ACHN (cell line): ENCODE measurements at places on chromosomes 7 and 10.

GRCh38 chr7:83306502-83306901, 143.8 kb upstream of the PCLO start:
- no peak for DNase-seq

- DNase-seq: peak; percentile 66
Measured at GRCh38 chr10:79266543-79267312, 80.5 kb upstream of the PPIF start.

DNA sequence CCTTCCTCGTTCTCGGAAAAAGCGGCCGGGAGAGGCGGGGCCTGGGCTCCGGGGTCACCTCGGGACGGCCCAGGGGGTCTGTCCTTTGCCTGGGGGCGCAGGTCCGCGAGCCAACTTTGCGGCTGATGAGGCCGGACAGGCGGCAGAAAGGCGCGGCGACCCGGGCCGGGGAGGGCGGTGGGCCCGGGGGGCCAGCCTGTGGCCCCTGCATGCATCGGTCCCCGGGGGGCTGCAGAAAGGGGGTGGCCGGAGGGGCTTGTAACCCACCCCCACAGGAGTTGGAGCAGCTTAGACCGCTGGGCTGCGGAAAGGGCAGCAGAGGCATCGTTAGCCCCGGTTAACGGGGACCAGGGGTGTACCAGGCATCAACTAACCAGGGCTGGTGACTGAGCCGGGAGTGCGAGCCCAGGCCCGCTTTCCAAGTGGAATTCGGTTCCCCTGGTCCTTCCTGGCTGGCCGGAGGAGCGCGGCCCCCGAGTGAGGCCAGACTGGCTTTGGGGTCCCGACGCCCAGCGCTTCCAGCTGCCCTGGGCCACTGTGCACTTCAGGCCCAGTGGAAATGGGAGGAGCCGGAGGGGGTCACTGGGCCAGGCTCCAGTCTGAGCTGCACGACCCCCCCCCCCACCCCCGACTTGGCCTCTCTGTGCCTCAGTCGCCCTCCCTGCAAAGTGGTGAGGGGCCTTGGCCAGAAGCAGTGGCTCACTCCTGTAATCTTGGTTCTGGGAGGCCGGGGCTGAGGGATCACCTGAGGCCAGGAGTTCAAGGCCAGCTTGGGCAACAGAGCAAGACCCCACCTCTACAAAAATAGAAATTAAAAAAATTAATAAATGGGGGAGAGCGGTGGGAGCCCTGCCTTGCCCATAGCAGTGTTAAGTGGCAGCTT, 919 bp downstream of the SLC29A4 start:
- peak; percentile 32 for DNase-seq

DNA sequence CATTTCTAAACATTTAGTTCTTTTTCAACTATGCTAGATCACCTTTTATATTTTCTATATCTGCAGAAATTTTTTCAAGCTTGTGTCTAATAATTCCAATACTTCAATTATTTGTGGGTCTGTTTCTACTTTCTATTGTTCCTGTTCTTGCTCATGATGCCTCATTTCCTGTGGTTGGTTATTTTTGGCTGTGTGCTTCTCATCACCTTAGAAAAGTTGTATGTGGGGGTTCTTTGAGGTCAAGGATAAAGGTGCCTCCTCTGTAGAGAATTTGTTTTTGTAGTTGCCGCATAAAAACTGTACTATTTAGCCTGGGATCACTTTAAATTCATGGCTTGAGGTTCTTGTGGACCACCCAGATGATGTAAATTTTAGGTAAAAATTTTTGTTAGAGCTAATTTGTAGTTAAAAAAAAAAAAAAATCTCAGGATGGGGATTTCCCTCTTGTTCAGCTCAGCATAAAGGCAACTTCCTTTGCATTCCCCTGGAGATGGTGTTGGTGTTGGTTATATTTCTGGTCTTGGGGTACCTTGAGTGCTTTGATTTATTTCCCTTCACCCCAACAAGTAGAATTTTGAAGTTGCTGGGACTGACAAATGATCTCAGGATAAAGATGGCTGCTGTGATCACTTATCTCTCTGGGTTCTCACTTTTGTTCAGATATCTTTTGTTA, 27.0 kb upstream of the JAZF1 start:
- no peak for DNase-seq

DNA sequence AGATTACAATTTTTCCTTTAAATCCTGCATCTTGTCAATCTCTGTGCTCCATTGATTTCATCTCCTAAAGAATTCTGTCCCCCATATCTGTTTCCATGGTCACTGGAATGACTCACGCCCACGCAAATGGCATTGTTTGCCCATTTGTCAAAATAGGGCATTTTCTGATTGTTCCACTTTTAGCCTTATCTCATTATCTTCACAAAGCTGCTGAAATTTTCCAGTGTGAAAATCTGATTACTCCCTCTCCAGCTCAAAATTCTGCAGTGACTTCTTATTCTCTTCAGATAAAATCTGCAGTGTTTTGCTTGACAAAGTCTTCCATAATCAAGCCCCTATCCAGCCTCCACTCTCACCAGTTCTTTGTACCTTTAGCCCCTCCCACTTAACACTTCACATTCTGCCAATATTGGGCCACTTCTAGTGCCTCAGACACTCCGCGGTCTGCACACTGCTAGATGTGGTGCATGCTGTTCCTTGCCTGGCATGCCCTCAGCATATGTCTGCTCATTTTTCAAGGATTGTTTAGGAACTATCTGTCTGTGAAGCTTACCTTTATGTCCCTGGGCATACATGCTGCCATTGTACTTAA, 33.9 kb upstream of the CTTNBP2 start:
- DNase-seq: no peak
